ENCODE measurements at places on chromosomes 16 and 17.

- DNase-seq: no peak
Measured at GRCh38 chr17:1212946-1213345, 33.2 kb upstream of the ABR start.

DNA sequence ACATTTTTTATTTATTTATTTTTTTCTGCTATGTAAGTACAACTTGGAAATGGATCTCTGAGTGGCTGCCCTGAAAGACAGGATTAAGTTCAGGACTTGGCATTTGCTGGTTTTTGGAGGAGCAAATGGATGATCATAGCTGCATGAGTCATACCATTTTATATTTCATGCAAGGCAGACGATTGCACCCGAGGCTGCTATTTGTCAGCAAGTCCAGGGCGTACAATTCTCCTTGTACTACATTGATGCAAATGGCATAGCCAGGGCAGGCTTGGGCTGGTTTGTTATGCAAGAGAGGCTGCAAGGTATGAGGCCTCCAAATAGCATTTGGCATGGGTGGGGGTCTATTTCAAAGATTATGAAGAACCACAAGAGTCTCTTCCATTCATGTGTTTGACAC is 81.2 kb upstream of the CACNG3 start:
- no peak for DNase-seq

DNA sequence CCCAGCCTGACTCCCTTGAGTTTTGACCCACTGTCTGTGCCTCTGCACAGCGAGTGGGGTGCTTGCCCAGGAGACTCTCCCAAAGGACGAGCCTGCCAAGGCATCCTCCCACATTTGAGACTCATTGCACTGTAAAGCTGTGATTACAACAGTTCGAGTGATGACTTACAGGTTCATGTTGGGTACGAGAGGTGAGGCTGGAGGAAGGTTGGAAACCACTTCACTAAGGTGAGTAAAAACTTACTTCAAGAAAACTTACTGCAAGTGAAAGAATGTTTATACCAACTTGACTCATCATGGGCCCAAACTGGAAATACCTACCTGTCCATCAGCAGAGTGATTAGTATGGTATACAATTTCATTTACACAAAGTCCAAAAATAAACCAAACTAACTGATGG is 360.1 kb upstream of the CDH11 start:
- no peak for DNase-seq

DNA sequence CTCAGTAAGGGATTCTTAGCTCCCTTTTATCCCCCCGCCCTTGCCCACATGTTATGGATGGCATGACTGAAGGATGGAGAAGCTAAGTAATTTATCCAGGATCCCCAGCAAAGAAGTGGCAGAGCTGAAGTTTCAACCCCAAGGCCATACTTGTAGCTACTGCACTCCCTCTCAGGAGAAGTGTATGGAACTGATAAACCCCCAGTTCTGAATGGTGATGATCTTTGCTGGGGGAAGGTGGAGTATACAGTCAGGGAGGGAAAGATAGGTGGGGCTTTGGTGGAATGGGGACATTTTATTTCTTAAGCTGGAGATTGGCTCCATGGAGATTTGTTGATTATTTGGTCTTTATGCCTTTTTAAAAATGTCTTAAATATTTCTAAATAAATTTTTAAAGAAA is 58.3 kb downstream of the TNRC6C start:
- DNase-seq: no peak

DNA sequence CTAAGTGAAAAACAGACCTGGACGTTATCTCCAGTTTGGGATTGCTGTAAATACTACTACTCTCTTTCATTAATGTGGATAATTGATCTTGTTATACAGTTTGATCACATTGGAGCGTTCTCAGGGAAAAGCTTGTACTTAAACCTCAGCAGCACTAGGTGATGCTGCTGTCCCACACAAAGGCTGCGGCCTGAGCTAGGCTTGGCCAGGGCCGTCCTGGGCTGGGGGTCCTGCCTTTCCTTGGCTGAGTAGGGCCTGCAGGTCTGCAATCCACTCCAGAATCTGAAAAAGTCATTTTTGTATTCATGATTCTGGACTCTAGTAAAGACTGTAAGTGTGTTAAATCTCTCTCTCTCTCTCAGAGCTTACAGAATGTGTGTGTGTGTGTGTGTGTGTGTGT is 23.7 kb upstream of the PMFBP1 start:
- DNase-seq: no peak

- no peak for DNase-seq
Measured at GRCh38 chr17:13671341-13671740, 69.6 kb upstream of the HS3ST3A1 start.

DNA sequence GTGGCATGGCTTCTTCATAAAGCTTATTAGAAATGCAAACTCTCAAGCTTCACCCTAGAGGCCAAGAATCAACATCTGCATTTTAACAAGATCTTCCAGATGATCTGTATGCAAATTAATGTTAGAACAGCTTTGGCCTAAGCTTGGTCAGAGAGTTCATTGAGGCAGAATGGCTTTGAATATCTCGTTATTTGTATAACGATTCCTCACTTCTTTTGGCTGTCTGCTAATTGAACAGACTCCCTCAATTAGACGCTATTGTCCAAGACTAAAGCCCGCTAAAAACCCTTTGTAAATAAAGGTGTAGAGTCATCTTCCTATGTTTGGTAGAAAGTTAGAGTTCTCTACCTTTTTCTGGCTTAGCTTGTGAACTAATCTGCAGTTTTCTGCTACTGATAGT is 1453.7 kb downstream of the CDH8 start:
- no peak for DNase-seq

DNA sequence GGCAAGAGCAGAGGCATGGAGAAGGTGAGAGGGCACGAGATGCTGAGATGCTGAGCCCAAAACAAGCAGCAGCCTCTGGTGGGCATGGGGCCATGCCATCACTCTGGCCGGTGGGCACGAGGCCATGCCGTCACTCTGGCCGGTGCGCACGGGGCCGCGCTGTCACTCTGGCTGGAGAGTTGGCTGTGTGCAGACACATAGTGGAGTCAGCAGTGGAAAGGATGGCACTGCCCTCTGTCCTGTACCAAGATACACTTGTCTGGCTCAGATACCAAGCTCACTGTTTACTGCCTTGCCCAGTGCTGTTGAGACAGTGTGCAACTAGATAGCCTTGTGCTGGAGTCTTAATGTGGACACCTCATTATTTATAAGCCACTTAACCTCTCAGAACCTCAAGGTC is 45.1 kb downstream of the CYB5D2 start:
- DNase-seq: no peak

GRCh38 chr16:69732101-69732500 is 5.7 kb upstream of the NQO1 start:
- DNase-seq: no peak
